ENCODE measurements at places on chromosomes 11 and 22. TPM values are rescaled to one million over a fixed set of nuclear protein-coding genes. Genes with fewer than 3 reads are reported as not detected.

SHISAL1 gene
- 1.2 TPM for total RNA-seq

SORL1 gene
- total RNA-seq = 36.3 TPM

DNAJB7 gene
- not detected for total RNA-seq

CRYAB gene
- total RNA-seq = 0.59 TPM

GRM5 gene
- total RNA-seq = 0.03 TPM

RTN4R gene
- 16.3 TPM for total RNA-seq

SCO2 gene
- total RNA-seq = 14.2 TPM

HEPACAM gene
- not detected for total RNA-seq

NTM gene
- total RNA-seq = 0.10 TPM

EIF3M gene
- total RNA-seq = 270 TPM

OSM gene
- not detected for total RNA-seq

TMEM151A gene
- 11.0 TPM for total RNA-seq

PGA5 gene
- not detected for total RNA-seq

DNA sequence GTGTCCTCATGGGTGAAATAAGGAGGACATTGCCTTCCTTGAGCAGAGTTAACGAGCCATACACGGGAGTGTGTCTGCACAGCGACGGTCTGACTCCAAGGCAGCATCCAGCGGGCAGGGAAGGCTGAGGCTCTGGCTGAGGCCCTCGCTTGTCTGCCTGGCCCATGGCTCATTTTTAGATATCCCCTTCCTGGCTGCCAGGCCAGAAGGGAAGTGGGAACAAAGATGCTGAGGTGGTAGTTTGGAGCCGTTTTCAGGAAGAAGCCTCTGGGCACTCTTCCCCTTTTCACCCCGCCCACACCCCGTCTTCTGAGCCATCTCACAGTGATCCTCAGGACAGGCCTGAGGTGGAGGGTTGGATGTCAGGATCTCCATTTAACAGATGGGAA lies 3.0 kb upstream of the SLCO2B1 start:
- DNase-seq = no peak

DNA sequence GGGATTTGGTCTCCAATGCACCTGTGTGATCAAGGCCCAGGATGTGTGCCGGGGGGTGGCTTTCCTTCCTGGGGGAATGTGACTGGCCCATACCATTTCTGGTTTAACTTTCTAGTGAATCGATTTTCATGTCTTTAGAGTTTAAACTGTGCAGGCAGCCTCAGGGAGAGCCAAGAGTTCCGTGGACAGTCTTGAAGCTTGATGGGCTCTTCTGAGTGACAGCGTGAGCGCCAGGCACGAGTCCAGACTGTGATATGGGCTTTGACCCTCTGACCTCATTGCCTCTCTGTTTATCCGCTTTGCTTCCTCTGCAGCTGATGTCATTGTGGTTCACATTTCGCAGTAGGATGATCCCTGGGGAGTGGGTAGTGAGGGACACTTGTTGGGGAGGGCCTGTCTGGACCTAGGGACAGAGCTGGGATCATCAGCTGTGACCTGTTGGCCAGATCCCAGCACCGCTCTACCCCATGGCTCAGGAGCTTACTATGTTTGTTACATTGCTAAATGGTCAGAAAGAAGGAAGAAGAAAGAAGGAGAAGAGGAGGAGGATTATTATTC lies 80.6 kb upstream of the CLDN5 start:
- no peak for DNase-seq

- no peak for DNase-seq
These were observed 35.3 kb downstream of the BCR start for GRCh38 chr22:23215294-23216241.

DNA sequence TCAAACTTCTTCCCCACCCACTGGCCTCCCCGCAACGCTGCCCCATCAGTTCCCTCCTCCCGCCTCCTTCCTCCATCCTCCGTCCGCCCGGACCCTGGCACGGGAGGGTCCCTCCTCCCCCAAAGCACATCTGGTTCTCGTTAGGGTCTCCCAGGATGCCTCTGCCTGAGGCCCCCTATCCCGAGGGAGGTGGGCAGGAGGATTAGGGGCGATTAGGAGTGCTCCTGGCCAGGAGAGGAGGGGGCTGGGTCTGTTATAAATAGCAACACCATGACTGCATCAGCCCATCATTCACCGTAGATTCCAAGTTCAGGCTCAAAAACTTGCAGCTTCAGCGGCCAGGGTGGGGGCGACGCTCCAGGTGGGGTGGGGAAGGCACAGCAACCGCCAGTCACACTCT lies 10.4 kb downstream of the MYRF start:
- DNase-seq = no peak

- no peak for DNase-seq
These were observed 243.9 kb downstream of the TENM4 start for GRCh38 chr11:79196950-79197349.

GRCh38 chr22:49525801-49526535 lies 301.7 kb downstream of the BRD1 start:
- no peak for DNase-seq

- DNase-seq = no peak
These were observed 3.3 kb upstream of the FXYD2 start for GRCh38 chr11:117827521-117828511.

- no peak for DNase-seq
These were observed 2.9 kb upstream of the PNPLA2 start for GRCh38 chr11:815675-816432.

GRCh38 chr11:67266449-67267187 lies at the start of gene GRK2:
TSS of gene GRK2 (plus strand) at chr11:67266473. CDS start at chr11:67266700, 227 bp downstream.
- no peak for DNase-seq

DNA sequence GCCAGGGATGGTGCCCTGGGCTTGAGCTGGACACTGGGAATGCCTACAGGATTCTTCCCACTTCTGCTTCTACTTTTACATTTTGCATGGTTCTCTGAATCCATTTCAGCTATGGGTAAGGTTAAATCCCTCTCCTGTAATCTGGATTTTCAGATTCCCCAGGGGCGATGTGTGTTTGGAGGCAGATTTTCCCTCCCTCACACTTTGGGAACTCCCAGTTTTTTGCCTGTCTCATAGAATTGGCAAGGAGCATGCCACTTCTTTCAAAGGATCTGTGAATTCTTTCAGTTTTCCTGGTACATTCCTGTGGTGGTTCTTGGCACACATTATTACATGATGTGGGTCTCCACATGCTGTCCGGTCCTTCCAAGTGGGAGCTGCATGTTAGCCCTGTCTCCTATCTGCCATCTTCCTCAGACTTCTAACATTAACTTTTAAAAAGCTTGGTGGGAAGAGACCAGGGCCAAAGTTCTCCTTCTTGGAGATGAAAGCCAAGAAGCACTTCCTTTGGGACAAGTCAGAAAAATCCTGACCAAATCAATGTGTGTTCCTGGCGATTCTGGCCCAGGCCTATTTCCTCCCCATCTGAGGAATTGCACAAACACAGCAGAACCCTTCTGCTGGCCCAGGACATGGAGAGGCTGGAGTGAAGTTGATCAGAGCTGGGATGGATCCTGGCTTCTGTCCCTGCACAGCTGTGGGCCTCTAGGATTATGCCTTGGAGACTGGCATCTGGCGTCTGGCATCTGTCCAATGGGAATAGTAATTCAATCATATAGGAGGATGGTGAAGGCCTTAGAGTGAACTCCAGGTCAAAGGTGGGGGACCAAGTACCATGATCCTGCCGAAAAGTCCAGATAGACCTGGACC lies 5.4 kb upstream of the APOL2 start:
- DNase-seq = no peak

GRCh38 chr11:69945157-69945556 lies 125.9 kb upstream of the FGF3 start:
- DNase-seq = no peak

GRCh38 chr11:85767246-85767945 lies 43.5 kb downstream of the SYTL2 start:
- DNase-seq = no peak

GRCh38 chr11:85076535-85077330 lies 550.4 kb downstream of the DLG2 start:
- DNase-seq = no peak

DNA sequence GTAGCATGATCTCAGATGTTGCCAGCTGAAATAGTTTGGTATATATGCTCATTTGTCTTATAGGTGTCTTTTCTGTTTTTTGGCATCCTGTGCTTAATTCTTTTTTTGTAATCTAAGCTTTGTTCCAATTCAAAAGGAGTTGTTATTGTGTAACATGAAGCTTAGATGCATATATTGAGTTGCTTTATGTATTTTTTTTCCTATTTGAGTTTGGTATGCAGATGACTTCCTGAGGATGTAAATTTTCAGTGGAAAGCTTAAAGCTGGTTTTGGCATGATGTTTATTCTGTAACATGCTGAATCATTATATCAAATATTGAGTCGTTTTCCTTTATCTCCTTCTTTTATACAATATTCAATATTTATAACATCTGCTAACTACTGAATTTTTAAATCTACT lies 69.4 kb downstream of the DDX10 start:
- DNase-seq = no peak

GRCh38 chr11:90220391-90220790 lies 2.5 kb downstream of the CHORDC1 start:
- no peak for DNase-seq

GRCh38 chr11:72228844-72229231 lies 4.3 kb downstream of the INPPL1 start:
- no peak for DNase-seq

DNA sequence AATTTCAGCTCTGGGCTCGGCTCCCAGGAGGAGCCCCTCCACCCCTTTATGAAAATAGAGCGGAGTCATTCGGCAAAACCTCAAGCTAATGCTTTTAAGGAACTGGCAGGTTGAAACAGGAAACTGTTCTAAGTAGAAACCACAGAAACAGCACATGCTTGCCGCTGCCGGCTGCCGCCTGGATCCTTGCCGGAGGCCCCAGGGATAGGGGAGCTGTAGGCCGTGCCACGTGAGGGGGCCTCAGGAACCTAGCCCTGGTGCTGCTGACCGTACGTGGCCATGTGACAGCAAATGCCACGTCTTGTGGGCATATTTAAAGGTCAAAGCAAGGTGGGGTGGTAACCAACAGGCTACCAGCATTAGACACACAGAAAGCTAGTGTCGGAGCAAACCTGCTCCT lies 77.9 kb upstream of the TIMP3 start:
- no peak for DNase-seq

DNA sequence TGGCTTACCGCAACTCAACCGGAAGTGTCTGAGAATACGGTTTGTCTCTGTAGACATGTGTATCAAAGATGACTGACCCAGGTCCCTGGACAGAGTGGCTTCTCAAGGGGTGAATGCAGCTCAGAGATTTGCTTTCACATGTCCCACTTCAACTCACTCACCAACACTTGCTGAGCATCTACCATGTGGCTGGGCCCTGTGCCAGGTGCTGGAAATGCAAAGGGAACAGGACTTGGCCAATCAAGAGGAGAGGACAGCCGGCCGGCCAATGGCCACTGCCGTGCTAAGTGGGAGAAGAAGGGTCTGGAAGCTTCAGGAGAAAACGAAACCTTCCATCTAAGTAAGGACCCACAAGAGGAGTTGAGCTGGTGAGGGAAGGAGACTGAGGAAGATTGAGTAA lies 151.3 kb downstream of the CEP164 start:
- no peak for DNase-seq

DNA sequence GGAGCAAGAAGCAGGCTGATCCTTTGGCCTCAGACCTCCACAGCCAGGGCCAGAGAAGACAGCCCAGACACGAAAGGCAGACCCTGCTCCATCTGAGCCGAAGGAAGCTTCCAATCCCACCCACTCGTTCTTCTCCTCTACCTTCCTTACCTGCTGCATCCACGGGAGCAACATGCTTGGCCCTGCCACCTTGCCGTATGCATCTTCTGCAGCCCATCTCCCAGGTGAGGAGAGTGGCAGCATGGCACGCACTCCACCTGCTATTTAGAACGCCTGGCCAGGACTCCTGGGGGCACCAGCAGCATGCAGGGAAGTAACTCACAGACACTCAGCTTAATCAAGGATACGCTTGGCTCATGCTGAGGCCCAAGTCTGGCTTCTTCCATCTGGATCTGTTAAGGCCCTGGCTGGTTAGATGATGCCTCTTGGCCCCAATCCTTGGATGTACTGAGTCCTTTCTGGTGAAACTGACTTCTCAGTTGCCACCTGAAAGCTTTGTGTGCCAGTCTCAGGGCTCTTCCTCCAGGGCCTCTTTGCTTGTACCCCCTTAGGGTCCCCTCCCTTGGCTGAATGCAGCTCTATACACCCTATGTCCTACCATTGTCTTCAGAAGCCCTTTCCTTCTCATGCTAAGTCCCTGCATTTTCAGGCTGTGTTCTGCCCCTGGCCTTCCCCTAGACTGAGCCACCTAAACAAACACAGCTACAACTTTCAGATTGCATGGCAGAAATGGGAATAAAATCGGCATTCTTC lies 604.9 kb downstream of the BUD13 start:
- no peak for DNase-seq

DNA sequence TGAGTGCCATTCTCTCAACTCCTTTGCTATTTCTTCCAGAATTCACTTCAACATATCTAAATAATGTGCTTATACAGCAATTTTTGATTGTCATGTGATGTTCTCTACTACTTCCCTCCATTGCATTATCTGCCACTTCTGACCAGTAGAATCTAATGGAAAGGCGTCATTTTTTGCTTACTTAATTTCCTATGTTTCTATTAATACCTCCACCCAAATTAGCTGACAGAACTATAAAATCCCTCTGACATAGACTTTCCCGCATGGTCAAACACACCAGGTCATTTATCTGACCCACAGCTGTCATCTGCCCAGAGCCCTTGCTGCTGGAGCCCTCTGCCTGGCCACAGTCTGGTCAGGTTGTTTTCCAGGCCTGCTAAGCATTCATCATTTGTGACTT lies 258.6 kb upstream of the NARS2 start:
- DNase-seq = no peak

GRCh38 chr11:111189466-111189865 lies 56.1 kb upstream of the POU2AF2 start:
- no peak for DNase-seq

- DNase-seq = no peak
These were observed 9.5 kb downstream of the EMID1 start for GRCh38 chr22:29215012-29215860.

GRCh38 chr11:12187399-12187798 lies 77.0 kb downstream of the MICAL2 start:
- DNase-seq = no peak

DNA sequence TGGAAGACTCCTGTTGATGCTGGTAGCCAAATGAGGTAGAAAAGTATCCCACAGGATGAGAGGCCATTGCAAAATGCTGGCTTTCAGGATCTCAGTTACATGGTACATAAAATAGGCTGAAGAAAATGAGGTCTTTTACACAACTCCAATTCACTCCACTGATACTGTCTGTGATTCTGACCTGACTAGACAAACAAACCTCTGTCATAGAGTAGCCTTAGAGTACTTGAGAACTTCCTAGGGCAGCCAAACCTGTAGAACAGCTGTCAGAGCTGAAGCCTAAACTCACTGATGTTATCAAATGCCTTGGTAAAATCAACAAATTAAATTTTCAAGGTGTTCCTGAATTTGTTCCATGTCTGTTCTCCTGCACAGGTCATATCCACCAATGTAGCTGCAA lies 26.2 kb upstream of the POGLUT3 start:
- no peak for DNase-seq

DNA sequence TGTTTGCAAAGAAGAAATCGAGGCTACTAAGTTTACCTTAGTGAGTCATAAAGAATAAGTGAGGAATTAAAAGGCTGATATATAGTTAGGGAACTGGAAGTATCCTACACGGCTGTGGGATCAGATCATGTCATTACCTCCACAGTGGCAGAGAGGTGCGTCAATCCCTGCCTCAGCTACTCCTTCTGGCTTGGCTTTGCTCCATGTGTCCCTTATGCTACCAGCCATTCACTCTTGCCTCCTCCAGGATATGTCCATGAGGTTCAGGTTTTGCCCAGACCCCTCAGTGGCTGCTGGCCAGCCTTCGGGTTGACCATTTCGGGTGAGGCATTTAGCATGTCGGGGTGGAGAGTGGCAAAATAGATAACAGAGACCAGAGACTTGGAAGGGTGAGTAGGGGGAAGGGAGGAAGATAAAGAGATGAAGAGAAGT lies 153.4 kb downstream of the LDLRAD3 start:
- DNase-seq = no peak

GRCh38 chr11:44301564-44302271 lies 8.2 kb downstream of the ALX4 start:
- DNase-seq = no peak

Measured in Panc1 (cell line).